ENCODE measurements at places on chromosomes 2 and 18.

DNA sequence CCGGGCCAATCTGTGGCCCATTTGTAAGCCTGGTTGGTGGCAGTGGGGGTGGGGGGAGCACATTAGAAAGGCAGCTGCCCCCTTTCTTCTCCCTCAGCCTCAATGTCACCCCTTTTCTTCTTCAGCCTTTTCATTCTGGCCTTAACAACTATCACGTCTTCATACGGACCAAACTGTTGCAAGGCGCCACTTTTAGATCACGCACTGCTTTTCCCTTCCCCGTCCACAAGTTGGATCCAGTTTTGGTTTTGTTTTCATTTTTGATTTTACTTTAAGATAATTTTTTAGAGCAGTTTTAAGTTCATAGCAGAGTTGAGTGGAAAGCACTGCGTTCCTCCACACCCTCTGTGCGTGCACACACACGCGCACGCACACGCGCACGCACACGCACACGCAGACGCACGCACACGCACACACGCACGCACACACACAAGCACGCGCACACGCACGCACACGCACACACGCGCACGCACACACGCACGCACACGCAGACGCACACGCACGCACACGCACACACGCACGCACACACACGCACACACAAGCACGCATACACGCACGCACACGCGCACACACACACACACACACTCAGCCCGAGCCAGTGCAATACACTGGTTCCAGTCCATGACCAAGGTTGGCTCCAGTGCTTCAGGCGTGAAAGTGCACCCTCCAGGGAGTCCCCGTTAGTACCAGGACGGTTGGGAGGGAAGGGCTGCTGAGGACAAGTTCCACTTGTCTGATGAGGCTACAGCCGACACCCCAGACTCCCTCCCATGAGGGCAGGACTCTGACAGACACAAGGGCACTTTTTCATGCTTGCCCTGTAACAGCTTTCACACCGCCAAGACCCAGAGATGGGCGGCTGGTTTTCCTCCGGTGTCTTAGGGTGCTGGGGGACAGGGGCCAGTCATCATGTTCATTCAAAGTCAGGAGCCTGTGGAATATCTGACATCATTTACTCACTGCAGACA lies 22.4 kb downstream of the FBLN7 start:
- DNase-seq = no peak

DNA sequence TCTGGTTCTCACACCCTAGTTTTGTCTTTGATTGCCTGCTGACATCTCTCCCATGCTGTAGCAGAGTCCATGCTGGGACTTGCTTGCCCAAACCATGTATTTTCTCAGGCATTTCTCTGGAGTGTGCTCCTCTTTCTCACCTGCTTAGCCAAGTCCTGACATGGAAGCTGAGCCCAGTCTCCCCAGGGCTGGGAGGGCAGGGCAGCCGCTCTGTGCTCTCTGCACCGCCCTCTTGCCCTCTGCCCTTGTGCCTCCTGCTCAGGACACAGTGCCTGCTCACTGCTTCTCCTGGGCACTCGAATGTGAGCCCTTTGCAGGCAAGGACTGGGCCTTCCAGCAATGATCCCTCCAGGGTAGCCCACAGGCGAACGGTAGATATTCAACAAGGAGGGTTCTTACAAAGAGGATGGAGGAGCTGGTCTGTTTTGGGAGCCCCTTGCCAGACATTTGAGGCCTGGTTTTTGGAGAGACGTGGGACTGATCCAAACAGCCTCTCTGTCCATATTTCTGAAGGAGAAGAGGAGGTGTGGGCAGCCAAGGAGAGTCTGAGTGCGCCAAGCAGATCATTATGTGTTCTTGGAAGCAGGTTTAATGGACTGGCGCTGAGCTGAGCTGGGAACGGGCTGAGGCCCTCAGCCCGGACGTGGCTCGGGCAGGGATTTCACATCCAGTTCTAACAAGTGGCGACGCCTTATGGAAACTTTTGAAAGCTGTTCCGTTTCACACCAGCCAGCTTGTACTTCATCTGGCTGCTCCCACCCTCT lies 4.0 kb downstream of the SLC14A2 start:
- DNase-seq = no peak

GRCh38 chr2:113182471-113183260 lies 8.9 kb downstream of the PSD4 start:
- DNase-seq = no peak

DNA sequence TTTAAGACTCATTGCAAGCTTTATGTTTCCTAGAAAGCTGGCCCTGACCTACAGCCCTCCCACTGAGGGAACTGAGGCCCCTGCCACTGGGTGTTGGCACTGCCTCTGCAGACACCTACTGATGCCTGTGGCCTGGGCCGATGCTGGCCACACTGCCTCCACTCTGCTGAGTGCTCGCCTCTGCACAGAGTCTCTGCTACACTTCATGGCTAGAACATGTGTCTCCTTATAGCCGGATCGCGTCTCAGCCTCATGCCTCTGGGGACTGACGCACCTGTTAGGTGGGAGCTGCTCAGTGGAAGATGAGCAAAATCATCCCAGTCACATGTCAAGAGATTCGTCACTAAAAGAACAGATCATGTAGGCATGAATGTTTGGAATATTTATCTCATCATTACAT lies 108.7 kb downstream of the RGPD3 start:
- no peak for DNase-seq

Measured in fibroblast of upper back skin (primary cell).